Stomach (tissue), 19 donors: ENCODE measurements at places on chromosomes 6 and 20. TPM values are rescaled to one million over a fixed set of nuclear protein-coding genes. Genes with fewer than 3 reads are reported as not detected.

DNA sequence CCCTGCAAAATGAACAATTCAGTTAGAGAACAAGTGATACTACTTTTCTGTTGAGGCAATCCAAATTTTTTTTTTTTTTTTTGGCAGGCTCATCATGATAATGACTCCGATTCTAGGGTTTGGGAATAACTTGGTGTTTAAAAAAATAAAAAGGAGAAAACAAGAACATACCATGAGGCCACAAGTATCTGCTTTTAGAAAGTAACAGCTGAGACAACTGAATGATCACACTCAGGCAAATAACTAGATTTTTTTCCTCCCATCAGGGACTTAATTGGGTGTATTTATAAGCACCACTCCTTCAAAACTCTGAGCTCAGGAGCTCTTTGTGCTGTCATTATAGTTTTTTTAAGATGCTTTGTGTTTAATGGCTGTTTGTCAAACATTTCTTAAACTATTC, 29.6 kb downstream of the PAK5 start:
- DNase-seq, result no peak

- no peak for DNase-seq
Observed at GRCh38 chr6:33588894-33589293, 8.8 kb upstream of the BAK1 start.

DNA sequence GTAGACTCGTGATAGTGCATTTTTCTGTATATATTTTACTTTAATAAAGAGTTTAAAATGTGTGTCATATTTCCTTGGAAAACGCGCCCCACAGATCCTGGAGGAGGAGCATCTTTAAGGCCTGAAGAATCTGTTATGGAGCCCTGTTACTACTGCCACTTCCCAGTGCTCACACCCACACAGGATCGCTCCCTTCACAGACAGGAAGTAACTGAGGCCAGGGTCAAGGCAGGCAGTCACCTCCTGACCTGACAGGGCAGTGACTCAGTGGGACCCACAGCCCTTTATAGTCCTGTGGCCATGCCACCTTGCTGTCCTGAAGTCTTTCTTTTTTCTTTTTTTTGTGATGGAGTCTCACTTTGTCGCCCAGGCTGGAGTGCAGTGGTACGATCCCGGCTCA, 9.0 kb downstream of the RRBP1 start:
- no peak for DNase-seq

The KLHDC3 gene
- polyA plus RNA-seq, result 85.0 TPM
